IPS DF 6.9 (cell line): ENCODE measurements at places on chromosomes 13 and 19.

DNA sequence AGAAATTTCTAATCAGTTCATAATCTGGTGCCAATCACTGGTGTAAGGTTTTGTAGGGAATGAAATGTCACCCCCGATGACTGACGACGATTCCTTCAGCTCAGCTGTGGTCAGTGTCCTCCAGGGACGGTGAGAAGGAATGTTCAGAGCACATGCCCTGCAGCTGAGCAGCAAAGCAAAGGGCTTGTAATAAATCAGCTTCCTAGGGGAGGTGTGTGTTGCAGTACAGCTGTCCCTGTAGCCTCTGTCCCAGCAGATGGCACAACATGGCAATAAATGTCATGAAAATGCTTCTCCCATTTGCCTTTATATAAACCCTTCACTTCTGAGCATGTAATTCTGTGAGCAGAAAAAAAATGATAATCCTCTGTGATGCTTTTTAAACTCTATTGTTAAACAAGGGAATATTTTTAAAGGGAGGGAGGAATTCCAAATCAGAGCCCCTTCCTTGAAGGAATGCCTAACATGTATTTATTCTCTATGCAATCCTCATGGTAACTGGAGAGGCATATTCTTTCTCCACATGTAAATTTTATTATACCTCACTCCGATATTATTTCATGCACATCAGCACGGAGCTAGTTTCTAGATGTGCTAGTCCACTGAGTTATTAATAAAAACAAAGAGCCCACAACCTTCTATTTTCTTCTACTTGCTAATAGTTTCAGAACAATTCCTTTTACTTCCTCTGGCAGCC, 102.5 kb downstream of the FAM216B start:
- DNase-seq: no peak
- H3K4me3 ChIP-seq: no peak overlapping the region
- no peak overlapping the region for H3K27ac ChIP-seq
- H3K27me3 ChIP-seq: no peaks in the 10 kb centered on the region; the same call in 1 of the 2 replicates

GRCh38 chr19:35534803-35535480, 1.7 kb downstream of the GAPDHS start:
- no peaks in the 10 kb centered on the region for H3K27me3 ChIP-seq
- peaks cover 5% of the 10 kb centered on the region for H3K4me1 ChIP-seq
- H3K4me3 ChIP-seq: no peak overlapping the region
- no peak for DNase-seq
- 0 out of 2 replicates have a peak, but pooled peaks cover 2% of the 10 kb centered on the region for H3K36me3 ChIP-seq

- H3K27ac ChIP-seq: no peak overlapping the region
- H3K27me3 ChIP-seq: no peaks in the 10 kb centered on the region
Measured at GRCh38 chr13:57823704-57824103, 192.2 kb downstream of the PCDH17 start.

GRCh38 chr13:86324191-86324590, 525.0 kb upstream of the SLITRK6 start:
- H3K4me1 ChIP-seq: no peaks in the 10 kb centered on the region
- no peak overlapping the region for H3K4me3 ChIP-seq
- H3K36me3 ChIP-seq: no peaks in the 10 kb centered on the region
- DNase-seq: no peak

DNA sequence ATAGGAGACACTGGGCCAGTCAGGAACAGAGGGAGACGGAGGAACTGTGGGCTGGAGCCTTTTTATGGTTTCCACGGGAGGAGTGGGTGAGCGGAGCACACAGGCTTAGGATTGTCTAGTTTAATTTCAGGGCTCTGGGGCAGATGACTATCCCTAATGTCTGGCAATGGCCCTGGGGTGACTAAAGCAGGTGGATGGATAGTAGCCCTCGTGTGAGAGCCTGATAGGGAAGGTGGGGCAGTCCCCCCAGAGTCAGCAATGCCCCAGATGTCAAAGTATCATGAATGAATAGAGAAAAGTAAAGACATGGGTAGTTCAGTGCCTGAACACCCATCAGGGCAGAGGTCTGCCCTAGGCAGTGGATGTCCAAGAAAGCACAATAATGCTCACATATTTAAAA, 94.2 kb downstream of the ZDHHC20 start:
- no peak overlapping the region for H3K4me3 ChIP-seq
- no peaks in the 10 kb centered on the region for H3K36me3 ChIP-seq
- DNase-seq: no peak
- no peaks in the 10 kb centered on the region for H3K27me3 ChIP-seq

- H3K27me3 ChIP-seq: no peaks in the 10 kb centered on the region
- H3K4me3 ChIP-seq: no peak overlapping the region
- H3K27ac ChIP-seq: no peak overlapping the region
- no peaks in the 10 kb centered on the region for H3K36me3 ChIP-seq
Measured at GRCh38 chr13:100946588-100946987, 272.0 kb upstream of the TMTC4 start.

GRCh38 chr13:104975272-104975671, 1560.2 kb downstream of the EFNB2 start:
- no peak overlapping the region for H3K4me3 ChIP-seq
- no peaks in the 10 kb centered on the region for H3K36me3 ChIP-seq

DNA sequence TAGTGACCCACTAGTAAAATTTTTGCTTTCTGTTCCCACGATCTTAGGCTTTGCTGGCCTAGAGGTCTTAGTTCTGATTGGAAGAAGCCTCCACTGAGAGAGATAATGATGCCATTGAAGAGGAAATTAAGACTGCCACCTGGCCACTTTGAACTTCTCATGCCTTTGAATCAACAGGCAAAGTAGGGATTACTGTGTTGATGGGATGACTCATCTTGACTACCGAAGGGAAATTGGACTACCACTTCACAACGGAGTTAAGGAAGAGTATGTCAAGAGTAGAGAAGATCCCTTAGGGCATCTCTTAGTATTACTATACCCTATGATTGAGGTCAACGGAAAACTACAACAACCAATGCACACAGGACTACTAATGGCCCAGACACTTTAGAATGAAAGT, 12.7 kb upstream of the FREM2 start:
- no peaks in the 10 kb centered on the region for H3K4me1 ChIP-seq
- H3K27me3 ChIP-seq: no peaks in the 10 kb centered on the region
- no peaks in the 10 kb centered on the region for H3K36me3 ChIP-seq

DNA sequence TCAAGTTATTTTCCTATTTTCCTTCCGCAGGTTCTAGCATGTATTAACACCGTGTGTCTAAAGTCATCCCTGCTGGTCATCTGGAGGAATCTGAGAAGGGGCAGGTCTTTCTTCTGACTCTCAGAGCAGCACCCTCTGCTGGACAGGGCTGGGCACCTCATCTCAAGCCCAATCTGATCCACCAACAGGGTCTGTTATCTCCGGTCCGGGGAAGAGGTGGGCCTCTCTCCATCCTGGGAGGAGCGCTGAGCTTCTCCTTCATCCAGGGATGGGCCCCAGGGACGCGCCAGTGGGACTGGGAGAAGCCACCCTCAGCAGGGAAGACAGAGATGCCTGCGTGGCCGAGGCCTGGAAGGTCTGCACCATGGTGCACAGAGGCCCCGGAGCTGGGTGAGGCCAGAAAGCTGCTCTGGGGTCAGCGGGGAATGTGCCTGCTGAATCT, 26.0 kb upstream of the ZNF331 start:
- H3K27ac ChIP-seq: no peak overlapping the region
- no peaks in the 10 kb centered on the region; the same call in 1 of the 2 replicates for H3K4me1 ChIP-seq
- peak; percentile 71 for DNase-seq
- no peak overlapping the region for H3K4me3 ChIP-seq
- H3K27me3 ChIP-seq: no peaks in the 10 kb centered on the region

- no peak for DNase-seq
- no peaks in the 10 kb centered on the region for H3K27me3 ChIP-seq
- peaks cover 24% of the 10 kb centered on the region for H3K36me3 ChIP-seq
- H3K4me3 ChIP-seq: no peak overlapping the region
Measured at GRCh38 chr13:100659578-100659977, 15.0 kb downstream of the TMTC4 start.

DNA sequence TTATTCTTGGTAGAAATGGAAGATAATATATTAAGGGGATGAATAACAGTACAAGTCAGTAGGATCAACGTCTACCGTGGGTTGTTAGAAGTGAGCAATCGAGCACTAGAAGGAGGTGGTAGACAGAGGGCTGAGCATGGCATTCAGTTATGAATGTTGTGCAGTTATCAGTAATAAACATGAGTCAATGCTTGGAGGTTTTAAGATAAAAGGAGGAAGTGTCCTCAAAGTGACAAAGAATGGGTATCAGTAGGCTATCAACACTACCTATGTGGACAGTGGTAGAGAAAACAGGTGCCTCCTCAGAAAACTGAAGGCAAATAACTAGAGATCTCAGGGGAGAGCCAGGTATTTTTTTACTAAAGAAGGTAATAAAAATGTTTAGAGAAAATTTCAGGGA, 1607.0 kb downstream of the PCDH9 start:
- no peaks in the 10 kb centered on the region for H3K27me3 ChIP-seq
- no peak overlapping the region for H3K4me3 ChIP-seq
- no peak overlapping the region for H3K27ac ChIP-seq
- no peak for DNase-seq
- H3K36me3 ChIP-seq: no peaks in the 10 kb centered on the region

DNA sequence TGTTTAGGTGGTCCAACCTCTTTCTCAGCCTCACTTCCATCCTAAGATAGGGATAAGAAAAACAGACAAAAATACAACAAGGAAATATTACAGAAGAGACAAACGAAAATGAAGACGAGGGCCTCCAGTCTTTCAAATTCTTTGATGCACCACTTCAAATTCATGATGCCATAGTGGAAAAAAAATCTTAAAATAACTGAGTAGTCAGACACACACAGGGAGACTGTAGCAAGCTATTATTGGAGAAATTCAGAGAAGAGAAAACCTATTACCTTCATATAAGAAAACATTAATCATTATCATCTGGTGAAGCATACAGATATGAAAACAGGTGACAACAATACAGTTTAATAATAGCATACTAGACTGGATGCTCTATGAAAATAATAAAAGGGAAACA, 548.2 kb downstream of the KCTD12 start:
- no peak for DNase-seq
- H3K4me1 ChIP-seq: no peaks in the 10 kb centered on the region
- no peak overlapping the region for H3K27ac ChIP-seq
- no peaks in the 10 kb centered on the region for H3K36me3 ChIP-seq
- peaks cover 3% of the 10 kb centered on the region; the same call in 1 of the 2 replicates for H3K27me3 ChIP-seq
- no peak overlapping the region for H3K4me3 ChIP-seq

DNA sequence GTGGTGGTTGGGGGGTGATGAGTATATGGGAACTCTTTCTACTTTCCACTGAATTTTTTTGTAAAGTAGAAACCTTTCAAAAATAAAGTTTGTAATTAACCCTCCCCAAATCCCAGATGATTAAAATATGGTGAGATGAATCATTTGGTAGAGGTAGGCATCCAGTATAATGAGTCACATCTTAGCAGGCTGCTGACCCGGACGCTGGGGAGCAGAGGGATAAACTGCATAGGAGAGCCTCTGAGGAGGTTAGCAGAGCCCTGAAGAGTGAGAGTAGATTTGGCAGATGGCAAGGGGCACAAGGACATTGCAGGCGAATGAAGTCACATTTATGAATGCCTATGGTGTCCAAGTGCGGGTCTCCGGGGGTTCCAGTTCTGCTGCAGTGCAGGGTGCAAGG, 293.8 kb downstream of the FGF9 start:
- H3K27me3 ChIP-seq: no peaks in the 10 kb centered on the region
- H3K27ac ChIP-seq: no peak overlapping the region
- no peak for DNase-seq
- no peaks in the 10 kb centered on the region for H3K4me1 ChIP-seq

GRCh38 chr13:43963726-43964125, 84.0 kb downstream of the LACC1 start:
- no peaks in the 10 kb centered on the region for H3K4me1 ChIP-seq
- DNase-seq: no peak
- H3K27me3 ChIP-seq: no peaks in the 10 kb centered on the region
- H3K27ac ChIP-seq: no peak overlapping the region

DNA sequence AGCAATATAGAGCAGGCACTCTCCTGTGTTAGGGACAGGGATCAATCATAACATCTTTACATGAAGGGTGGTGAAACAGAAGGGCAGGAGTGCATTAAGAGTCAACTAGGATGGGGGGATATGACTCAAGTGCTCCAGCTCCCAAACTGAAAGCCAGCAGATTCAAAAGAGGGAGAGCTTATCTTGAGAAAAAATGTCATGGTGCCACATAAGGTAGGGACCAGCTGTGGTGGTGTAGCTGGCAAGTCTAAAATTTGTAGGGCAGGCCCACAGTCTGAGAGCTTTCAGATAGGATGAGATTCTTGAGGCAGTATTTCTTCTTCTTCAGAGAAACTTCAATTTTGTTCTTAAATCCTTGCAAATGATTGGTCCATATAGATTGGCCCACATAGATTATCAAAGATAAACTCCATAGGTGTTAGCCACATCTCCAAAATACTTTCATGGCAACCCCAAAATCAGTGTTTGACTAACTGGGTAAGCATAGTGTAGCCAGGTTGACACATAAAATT, 19.1 kb downstream of the DNAJC15 start:
- H3K27me3 ChIP-seq: no peaks in the 10 kb centered on the region
- no peak overlapping the region for H3K4me3 ChIP-seq
- DNase-seq: no peak
- H3K36me3 ChIP-seq: no peaks in the 10 kb centered on the region
- H3K27ac ChIP-seq: no peak overlapping the region

DNA sequence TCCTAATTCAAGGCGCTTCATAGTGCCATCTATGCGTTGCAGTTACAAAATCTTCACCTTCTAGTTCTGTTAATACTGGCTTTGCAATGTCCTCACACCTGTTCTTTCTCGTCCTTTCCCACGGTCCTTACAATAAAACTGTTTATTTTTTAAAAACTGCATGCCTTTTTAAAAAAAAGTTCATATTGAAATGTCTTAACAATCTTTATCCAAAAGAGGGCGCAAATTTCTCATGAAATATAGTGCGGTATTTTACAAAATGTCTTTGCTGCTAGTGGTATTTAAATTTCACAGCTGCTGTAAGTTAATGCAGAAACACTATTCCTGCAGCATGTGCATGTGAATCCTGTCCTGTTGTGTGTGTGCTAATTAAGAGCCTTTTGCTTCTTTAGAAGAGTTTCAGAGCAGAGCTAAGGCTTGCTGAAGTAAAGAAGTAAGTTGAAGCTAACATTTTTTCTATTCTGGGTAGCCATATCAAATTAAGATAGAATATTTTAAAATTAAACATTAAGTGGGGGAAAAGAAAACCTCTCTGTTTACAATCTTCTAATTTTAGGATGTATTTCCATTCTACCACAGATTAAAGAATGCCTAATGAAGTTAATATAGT, 15.8 kb upstream of the CLDN10 start:
- H3K36me3 ChIP-seq: no peaks in the 10 kb centered on the region
- H3K4me1 ChIP-seq: no peaks in the 10 kb centered on the region
- no peaks in the 10 kb centered on the region for H3K27me3 ChIP-seq
- DNase-seq: no peak
- H3K27ac ChIP-seq: no peak overlapping the region

- H3K27me3 ChIP-seq: no peaks in the 10 kb centered on the region
- H3K4me1 ChIP-seq: no peaks in the 10 kb centered on the region
- no peak overlapping the region for H3K27ac ChIP-seq
- H3K4me3 ChIP-seq: no peak overlapping the region
- no peaks in the 10 kb centered on the region for H3K36me3 ChIP-seq
- no peak for DNase-seq
Measured at GRCh38 chr13:38384171-38384570, 34.5 kb downstream of the UFM1 start.
